ENCODE measurements at places on chromosomes 4 and X. TPM values are rescaled to one million over a fixed set of nuclear protein-coding genes. Genes with fewer than 3 reads are reported as not detected.
A peak's percentile ranks its signal among the peaks of the same experiment; 100 is the strongest.

GRCh38 chr4:122666527-122667245, 45.8 kb upstream of the IL21 start:
- no peak for DNase-seq
- peaks cover 4% of the 10 kb centered on the region for H3K36me3 ChIP-seq
- H3K27me3 ChIP-seq: no peaks in the 10 kb centered on the region
- peaks cover 69% of the 10 kb centered on the region for H3K4me1 ChIP-seq
- peak overlapping the region; percentile 59 for H3K4me3 ChIP-seq
- peak overlapping the region; percentile 94 for H3K27ac ChIP-seq

Gene HELT
- total RNA-seq: not detected

DNA sequence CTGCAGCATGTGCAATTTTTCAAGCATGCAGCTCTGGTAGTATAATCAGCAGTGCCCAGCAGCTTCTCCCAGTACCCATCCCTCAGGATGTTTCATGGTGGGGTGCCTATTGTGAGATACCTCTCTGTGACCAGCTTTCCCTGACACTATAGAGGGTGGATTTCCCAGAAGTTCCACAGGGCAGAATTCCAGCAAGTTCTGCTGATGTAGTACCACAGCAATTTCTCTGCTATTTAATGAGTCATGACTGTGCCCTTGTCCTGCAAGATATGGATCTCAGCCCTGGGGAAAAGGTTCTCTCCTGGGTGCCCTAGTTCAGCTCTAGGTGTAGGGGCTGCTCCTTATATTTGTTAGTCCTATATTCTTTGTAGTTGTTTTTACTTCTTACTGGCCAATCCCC, 174.8 kb downstream of the ENOX2 start:
- H3K27me3 ChIP-seq: no peaks in the 10 kb centered on the region
- H3K36me3 ChIP-seq: peaks cover 11% of the 10 kb centered on the region
- H3K4me1 ChIP-seq: no peaks in the 10 kb centered on the region
- H3K4me3 ChIP-seq: no peak overlapping the region
- H3K27ac ChIP-seq: no peak overlapping the region

GRCh38 chrX:39869846-39870601, 227.7 kb downstream of the BCOR start:
- H3K27ac ChIP-seq: peak overlapping the region; percentile 90
- H3K27me3 ChIP-seq: peaks cover 2% of the 10 kb centered on the region
- peaks cover 5% of the 10 kb centered on the region for H3K36me3 ChIP-seq
- peaks cover 46% of the 10 kb centered on the region for H3K4me1 ChIP-seq

DNA sequence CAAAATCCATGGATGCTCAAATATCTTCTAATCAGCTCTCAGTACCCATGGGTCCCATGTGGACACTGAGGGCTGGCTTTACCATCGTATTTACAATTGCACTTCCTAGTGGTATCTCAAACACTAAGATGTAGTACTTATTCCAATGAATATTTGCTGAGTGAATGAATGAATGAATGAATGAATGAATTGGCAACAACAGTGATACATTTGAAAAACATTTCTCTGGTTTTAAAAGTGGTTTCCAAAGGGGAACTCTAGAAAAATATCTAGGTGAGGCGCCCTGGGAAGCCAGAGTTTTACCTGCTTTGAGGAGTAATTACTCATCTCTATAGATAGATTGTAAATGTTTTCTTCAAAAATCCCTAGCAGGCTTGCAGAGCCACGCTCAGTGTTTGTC, 76.6 kb downstream of the CYTL1 start:
- H3K36me3 ChIP-seq: no peaks in the 10 kb centered on the region
- no peak for DNase-seq
- H3K4me3 ChIP-seq: no peak overlapping the region
- H3K27ac ChIP-seq: no peak overlapping the region
- peaks cover 5% of the 10 kb centered on the region for H3K4me1 ChIP-seq
- no peaks in the 10 kb centered on the region for H3K27me3 ChIP-seq

DNA sequence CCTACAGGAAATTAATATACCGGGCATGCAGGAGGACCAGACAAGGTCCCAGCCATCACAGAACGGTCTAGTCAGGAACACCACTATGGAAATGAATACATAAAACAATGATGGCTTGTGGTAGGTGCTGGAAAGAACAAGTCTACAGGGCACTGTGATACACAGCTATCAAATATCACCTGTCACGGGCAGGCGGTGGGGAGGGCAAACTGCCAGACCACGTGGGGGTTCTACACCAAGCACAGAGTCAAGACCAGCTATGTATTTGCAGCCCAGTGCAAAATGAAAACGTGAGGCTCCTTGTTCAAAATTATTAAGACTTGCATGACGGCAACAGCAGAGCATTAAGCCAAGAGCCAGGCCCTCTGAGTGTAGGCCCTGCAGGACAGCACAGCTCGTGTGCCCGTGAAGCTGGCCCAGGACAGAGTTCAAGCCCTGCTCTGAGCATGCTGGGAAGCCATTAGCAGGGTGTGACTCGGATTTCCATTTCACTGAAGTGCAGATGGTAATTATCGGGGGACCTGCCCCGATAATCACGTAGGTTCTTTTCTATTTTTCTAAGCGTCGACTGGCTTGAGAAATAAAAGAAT, 83.6 kb downstream of the JAKMIP1 start:
- no peak overlapping the region for H3K27ac ChIP-seq
- H3K4me1 ChIP-seq: peaks cover 15% of the 10 kb centered on the region
- no peak for DNase-seq
- no peak overlapping the region for H3K4me3 ChIP-seq

DNA sequence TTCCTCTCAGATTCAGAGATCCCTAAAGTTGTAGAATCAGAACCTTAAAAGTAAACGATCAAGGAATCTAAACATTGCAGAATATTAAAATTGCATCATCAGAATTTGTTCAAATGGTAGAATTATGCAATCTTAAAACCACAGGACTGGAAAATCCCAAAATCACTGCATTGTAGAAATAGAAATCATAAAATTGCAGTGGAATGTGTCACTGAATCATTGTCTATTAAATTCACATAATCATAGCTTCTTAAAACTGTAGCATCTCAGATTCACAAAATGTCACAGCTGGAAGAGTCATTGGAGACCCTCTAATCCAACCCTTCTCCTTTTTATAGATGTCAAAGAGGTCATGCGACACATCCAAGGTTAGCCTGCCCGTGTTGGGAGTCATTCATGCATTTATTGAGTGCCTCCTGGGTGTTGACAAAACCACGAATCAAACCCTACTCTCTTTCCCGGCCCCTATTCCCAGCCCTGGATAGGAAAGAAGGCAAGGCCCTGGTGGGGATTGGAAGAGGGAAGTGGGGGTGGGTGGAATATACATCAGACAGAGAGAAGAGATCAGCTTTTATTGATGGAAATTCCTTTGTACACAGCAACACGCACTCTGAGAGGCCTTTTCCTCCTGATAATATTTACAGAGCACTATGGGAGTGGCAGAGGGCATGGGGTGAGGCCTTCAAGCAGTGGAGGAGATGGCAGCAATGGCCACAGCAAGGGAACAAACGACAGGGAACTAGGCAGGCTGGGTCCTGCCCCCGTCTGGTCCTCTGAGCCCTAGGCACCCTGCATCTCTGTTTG, 15.4 kb downstream of the IQSEC2 start:
- peaks cover 29% of the 10 kb centered on the region for H3K4me1 ChIP-seq
- H3K4me3 ChIP-seq: no peak overlapping the region
- no peak for DNase-seq
- no peaks in the 10 kb centered on the region for H3K36me3 ChIP-seq
- H3K27me3 ChIP-seq: peaks cover 10% of the 10 kb centered on the region

Gene MID1IP1
- 104 TPM for total RNA-seq

- H3K4me3 ChIP-seq: no peak overlapping the region
- H3K36me3 ChIP-seq: no peaks in the 10 kb centered on the region
- DNase-seq: no peak
- no peak overlapping the region for H3K27ac ChIP-seq
Observed at GRCh38 chr4:147693218-147693617, 9.3 kb upstream of the PRMT9 start.

GRCh38 chr4:185695743-185696142, 116.3 kb downstream of the SORBS2 start:
- H3K4me1 ChIP-seq: no peaks in the 10 kb centered on the region
- no peaks in the 10 kb centered on the region for H3K27me3 ChIP-seq
- H3K27ac ChIP-seq: no peak overlapping the region
- H3K36me3 ChIP-seq: no peaks in the 10 kb centered on the region

- H3K36me3 ChIP-seq: no peaks in the 10 kb centered on the region
- no peaks in the 10 kb centered on the region for H3K4me1 ChIP-seq
- DNase-seq: no peak
- H3K27me3 ChIP-seq: no peaks in the 10 kb centered on the region
- H3K27ac ChIP-seq: no peak overlapping the region
Observed at GRCh38 chr4:134935320-134935719, 733.7 kb upstream of the PABPC4L start.

- no peak overlapping the region for H3K27ac ChIP-seq
- no peaks in the 10 kb centered on the region for H3K36me3 ChIP-seq
- no peaks in the 10 kb centered on the region for H3K27me3 ChIP-seq
- no peaks in the 10 kb centered on the region for H3K4me1 ChIP-seq
- DNase-seq: no peak
- H3K4me3 ChIP-seq: no peak overlapping the region
Observed at GRCh38 chr4:16721613-16722291, 176.7 kb downstream of the LDB2 start.

Gene SLC25A53
- 4.3 TPM for total RNA-seq

DNA sequence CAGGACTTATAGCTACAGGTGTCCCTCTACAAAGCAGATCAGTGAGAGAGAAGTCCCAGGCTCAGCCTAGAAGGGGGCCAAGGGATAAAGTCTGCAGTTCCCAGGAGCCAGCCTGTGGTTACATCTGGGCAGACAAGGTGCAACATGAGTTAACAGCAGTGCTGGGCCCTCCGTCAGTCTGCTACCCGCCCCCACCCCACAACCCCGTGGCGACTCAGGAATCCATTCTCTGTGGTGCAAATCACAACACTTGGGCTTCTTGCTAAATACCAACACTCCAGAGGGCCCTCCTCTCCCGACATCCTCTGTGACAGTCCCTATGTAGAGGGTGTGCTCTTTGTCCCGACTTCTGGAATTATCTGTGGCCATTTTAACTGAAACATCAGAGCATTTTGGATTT, 13.8 kb downstream of the GPM6B start:
- no peaks in the 10 kb centered on the region for H3K4me1 ChIP-seq
- H3K27ac ChIP-seq: no peak overlapping the region
- H3K36me3 ChIP-seq: no peaks in the 10 kb centered on the region
- no peak overlapping the region for H3K4me3 ChIP-seq

- H3K27me3 ChIP-seq: peaks cover 70% of the 10 kb centered on the region
- H3K36me3 ChIP-seq: no peaks in the 10 kb centered on the region
- peak overlapping the region; percentile 62 for H3K27ac ChIP-seq
Observed at GRCh38 chr4:76950052-76950955, 752 bp downstream of the SEPTIN11 start.

GRCh38 chrX:29488919-29489318, 726.4 kb upstream of the MAGEB2 start:
- no peaks in the 10 kb centered on the region for H3K4me1 ChIP-seq
- H3K4me3 ChIP-seq: no peak overlapping the region
- no peaks in the 10 kb centered on the region for H3K27me3 ChIP-seq
- DNase-seq: no peak
